Activated naive CD8-positive, alpha-beta T cell treated with anti-CD3 and anti-CD28 coated beads, Interleukin-2, amount 10 ng/mL, durations not matched to agents 7 days and 5 days (primary cell): ENCODE measurements at places on chromosomes 3 and 15.

DNA sequence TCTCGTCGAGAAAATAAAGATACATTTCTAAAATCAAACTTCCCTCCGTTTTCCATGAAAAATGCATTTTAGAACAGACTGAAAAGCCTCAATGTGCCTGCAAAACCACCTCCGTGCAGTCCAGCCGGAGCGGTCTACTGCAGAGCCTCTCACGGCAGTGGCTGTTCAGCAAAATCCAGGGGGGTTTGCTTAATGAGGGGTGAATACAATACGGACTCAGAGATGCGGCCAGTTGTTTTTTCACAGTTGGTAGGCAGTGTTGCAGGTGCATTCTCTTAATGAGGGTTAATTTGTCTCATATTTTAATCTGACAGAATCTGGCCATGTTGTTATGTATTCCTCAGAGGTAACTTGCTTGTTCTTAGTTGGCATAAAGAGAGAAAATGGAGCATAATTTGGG lies 223.0 kb downstream of the EBLN2 start:
- no peaks in the 10 kb centered on the region for H3K4me1 ChIP-seq
- no peak for DNase-seq
- H3K36me3 ChIP-seq: no peaks in the 10 kb centered on the region
- no peak overlapping the region for H3K4me3 ChIP-seq
- peaks cover 2% of the 10 kb centered on the region for H3K27me3 ChIP-seq

DNA sequence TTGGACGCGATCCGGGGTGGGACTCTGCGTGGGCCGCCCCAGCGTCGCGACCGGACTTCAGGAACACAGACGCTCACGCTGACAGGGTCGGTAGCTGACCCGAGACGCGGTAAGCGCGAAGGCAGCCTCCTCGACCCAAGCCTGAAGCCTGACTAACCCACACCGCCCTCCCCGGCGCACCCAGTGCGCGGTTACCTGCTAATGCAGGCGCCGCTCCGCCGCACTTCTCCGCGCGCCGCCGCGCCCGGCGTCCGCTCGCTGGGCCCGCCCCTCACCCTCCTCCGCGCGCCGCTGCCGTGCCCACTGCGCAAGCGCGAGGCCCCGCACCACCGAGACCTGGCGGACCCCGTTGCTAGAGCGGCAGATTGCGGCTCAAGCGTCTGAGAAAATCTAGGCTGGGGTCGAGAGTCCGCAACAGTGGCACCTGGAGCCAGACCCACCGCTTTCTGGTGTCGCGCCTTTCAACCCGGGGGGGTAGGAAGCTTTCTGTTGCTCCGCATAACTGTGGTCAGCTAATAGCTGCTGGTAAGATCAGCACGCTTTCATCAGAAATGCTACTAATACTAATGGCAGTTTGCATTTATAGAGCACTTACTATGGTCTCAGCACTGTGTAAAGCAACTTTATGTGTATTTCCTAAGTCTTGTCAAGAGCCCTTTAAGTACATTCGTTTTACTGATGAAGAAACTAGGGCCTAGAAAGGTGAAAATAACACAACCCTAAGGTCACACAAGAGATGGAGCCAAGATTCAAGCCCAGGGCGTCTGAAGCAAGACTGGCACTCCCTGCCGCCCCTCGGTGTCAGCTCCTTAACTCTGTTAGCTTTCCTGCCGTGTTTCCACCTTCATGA lies at the start of gene TBCCD1:
TSS of gene TBCCD1 (minus strand) at position 268 of the 850 bp plus-strand sequence. CDS start 3,010 bp downstream, outside the sequence.
- peaks cover 38% of the 10 kb centered on the region for H3K4me1 ChIP-seq
- peak; percentile 99 for DNase-seq
- H3K36me3 ChIP-seq: peaks cover 6% of the 10 kb centered on the region
- H3K27ac ChIP-seq: peak within 1 kb of the TSS; percentile 86
- peak within 1 kb of the TSS; percentile 86 for H3K4me3 ChIP-seq
- no peaks in the 10 kb centered on the region for H3K27me3 ChIP-seq

- no peak for DNase-seq
- H3K4me3 ChIP-seq: no peak overlapping the region
- H3K27ac ChIP-seq: no peak overlapping the region
- H3K27me3 ChIP-seq: peaks cover 83% of the 10 kb centered on the region
- H3K36me3 ChIP-seq: peaks cover 4% of the 10 kb centered on the region
These were observed 1037.6 kb upstream of the NR2F2 start for GRCh38 chr15:95292785-95293450.

DNA sequence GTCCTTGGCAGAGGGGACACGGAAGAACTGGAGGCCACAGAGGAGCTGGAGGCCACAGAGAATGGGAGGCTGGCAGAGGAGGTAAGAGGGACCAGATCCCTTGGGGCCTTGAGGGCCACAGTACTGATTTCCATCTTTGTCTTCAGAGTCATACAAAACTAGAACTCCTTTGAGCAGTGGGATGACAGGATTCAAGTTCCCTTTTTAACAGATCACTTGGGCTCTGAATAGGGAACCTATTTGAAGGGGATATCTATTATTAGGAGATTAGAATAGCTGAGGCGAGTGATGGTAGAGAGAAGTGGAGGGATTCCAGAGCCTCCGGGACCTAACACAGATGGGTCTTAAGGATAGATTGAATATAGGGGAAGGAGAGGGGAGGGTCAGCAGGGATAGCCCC lies 55.7 kb downstream of the OXNAD1 start:
- H3K27ac ChIP-seq: peak overlapping the region; percentile 68
- no peak for DNase-seq
- peaks cover 62% of the 10 kb centered on the region for H3K4me1 ChIP-seq

DNA sequence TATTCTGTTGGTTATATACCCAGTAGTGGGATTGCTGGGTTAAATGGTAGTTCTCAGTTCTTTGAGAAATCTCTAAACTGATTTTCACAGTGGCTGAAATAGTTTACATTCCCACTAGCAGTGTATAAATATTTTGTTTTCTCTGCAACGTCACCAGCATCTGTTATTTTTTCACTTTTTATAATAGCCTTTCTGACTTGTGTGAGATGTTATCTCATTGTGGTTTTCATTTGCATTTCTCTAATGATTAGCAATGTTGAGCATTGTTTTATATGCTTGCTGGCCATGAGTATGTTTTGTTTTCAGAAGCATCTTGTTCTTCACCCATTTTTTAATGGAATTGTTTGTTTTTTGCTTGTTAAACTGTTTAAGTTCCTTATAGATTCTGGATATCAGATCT lies 612.7 kb upstream of the SGO1 start:
- H3K27ac ChIP-seq: no peak overlapping the region
- no peak for DNase-seq
- H3K36me3 ChIP-seq: no peaks in the 10 kb centered on the region
